ENCODE measurements at places on chromosomes 2 and 18.

DNA sequence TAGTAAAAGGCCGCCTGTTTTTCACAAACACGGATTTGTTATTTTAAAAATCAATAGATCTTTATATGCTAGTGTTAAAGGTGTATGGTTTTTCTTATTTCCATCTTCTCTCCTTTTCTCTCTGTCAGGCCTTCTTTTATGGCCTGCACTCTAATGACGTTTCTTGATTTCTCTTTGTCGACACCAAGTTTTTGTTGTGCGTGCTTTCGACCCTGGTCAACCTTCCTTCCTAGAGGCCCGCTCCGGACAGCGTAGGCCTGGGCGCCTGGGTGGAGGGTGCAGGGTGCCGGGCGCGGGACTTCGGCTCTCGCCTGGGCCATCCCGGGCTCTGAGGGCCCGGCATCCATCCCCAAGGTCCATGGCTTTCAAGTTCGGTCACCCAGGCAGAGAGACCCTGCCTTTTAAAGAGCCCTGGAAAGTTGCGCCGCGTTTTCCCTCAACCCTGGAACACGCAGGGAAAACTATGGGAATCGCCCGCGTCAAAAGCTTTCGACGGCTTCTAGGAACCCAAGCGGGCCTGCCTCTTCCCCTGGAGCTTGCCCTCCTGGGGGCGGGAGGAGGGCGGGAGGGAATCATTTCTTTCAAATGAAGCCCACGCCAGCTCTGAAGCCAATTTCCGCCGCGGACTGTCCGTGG is 4.1 kb upstream of the SATB2 start:
- no peak for DNase-seq

DNA sequence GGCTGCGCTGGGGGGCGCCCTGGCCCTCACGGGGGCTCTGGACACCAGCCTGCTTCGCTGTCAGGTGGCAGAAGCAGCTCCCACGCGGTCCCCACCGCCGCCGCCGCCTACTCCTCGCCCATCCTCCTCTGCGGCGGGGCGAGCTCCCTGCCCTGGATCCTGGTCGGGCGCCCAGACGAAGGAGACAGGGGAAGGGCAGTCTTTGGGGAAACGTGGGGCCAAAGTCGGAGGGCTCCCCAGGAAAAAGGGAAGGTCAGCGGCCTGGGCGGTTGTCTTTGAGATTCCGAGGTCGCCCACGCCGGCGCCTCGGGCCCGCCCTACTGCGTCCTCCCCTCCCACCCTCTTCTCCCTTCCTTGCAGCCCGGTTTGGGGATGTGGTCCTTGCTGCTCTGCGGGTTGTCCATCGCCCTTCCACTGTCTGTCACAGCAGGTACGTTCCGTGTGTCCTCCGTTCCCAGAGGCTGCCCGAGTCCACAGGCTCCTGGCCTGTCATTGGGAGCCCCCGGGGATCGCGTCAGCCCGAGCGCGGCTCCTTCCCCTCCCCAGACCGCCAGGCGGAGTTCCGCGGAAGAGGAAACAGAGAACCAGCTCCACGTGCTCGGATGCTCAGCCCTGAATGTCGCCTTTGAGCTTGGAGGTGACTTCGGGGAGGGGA is 800 bp downstream of the IL1RL2 start:
- DNase-seq: peak; percentile 51

DNA sequence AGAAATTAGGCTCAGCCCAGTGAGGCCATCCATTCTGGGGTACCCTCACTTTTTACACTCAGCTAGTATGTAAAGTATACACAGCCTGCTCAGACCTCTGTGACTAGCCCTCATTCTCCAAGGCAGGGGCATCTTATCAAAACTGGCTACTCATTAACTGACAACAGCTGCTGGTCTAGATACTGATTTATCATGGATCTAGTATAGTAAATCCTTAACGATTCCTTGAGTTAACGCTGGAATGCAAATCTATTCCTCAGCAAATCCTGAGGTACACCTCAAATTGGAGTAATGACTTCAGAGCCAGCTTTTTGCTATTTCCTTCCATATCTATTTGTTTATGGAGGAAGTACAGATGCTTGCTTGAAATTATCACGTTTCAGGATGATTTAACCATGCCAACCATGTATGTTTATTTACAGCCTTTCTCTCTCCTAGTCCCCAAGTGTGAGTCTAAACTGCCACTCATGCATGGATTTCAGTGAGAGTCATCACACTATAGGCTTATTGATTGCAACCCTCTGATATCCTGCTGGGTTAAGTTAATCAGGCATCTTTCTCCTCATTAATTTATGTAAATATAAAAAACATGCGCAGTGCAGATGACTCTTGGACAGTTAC is 70.2 kb upstream of the DOK6 start:
- no peak for DNase-seq

- no peak for DNase-seq
These were observed 408.6 kb upstream of the FANCL start for GRCh38 chr2:58649756-58650155.

GRCh38 chr18:30527226-30527625 is 515.3 kb downstream of the DSC3 start:
- no peak for DNase-seq

DNA sequence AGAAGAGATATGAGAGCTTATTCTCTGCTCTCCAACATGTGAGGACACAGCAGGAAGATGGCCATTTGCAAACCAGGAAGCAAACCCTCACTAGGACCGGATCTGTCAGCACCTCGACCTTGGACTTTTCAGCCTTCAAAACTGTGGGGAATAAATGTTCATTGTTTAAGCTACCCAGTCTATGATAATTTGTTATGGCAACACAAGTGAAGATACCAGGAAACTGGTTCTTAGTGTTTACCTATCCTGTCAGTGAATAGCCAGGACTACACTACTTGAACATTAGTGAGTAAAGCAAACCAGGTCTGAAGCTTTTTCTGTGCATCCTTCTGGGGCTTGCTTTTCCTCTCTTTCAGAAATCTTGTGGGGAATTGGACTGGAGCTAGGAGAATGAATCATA is 44.4 kb upstream of the BARD1 start:
- DNase-seq: no peak

- DNase-seq: no peak
These were observed 47.8 kb downstream of the SMAD2 start for GRCh38 chr18:47882641-47883040.
